ENCODE measurements at places on chromosomes 4 and X.

- no peak for DNase-seq
Measured at GRCh38 chr4:72846280-72847111, 223.0 kb downstream of the COX18 start.

- no peak for DNase-seq
Measured at GRCh38 chrX:79268788-79269187, 98.3 kb downstream of the ITM2A start.

DNA sequence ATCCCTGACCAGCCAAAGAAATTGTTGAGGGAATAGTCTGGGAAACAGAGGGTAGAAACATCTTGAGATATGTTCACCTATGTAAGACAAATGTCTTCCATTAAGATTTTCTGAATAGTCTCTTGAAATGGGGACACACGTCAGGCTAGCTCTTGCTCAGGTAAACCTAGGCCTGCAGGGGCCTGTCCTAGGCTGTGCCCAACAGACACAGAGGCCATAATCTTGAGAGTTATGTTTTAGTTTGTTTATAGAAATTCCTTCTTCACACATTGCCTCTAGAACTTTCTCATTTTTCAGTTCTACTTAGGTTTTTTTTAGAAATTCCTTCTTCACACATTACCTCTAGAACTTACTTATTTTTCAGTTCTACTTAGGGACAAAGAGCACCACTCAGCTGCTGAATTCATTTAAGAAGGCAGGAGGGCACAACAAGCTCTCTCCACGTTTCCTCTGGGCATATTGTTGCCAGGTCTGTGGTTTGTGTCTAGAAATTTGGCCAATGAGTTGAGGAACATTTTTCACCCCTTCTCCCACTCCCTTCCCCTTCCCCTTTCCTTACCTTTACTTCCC lies 94.9 kb downstream of the ARHGAP24 start:
- no peak for DNase-seq

GRCh38 chr4:106353786-106354185 lies 14.8 kb downstream of the GIMD1 start:
- no peak for DNase-seq

- no peak for DNase-seq
Measured at GRCh38 chr4:20574986-20575385, 125.3 kb upstream of the PACRGL start.

Measured in stimulated activated naive B cell treated with anti-CD40 and anti-IgM and Interleukin-4, amounts not matched to agents 10 μg/mL and 1 μg/mL and 100 μg/mL, for 72 hours (primary cell).